Psoas muscle (tissue), 8 donors: ENCODE measurements at places on chromosomes 16 and 17.
A peak's percentile ranks its signal among the peaks of the same experiment; 100 is the strongest.

- no peak overlapping the region for H3K4me3 ChIP-seq
- no peak overlapping the region for H3K27ac ChIP-seq
- no peaks in the 10 kb centered on the region for H3K27me3 ChIP-seq
- no peaks in the 10 kb centered on the region for H3K36me3 ChIP-seq
- no peaks in the 10 kb centered on the region for H3K4me1 ChIP-seq
- no peak for DNase-seq
These were observed 76.9 kb downstream of the AMFR start for GRCh38 chr16:56348168-56349085.

GRCh38 chr16:89041571-89042481 is 51.8 kb upstream of the ACSF3 start:
- no peaks in the 10 kb centered on the region for H3K27me3 ChIP-seq
- no peaks in the 10 kb centered on the region for H3K4me1 ChIP-seq
- no peak overlapping the region for H3K4me3 ChIP-seq

DNA sequence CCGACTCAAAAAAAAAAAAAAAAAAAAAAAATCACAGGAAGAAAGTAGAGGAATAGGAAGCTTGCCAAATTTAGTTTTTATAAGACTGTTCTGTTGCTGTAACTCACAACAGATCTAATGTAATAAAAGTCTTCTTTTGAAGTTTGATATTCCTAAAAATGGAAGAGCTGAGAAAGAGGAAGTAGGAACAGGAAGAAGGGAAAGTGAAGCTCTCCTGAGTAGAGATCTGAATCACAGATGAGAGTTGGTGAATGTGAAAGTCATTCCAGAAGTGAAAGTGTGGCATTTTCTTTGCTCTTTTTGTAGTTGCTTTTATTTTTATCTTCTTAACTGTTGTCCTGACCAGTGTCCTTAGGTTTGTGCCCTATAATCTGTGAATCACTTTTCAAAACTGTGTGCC is 2.1 kb downstream of the NMT1 start:
- DNase-seq, result no peak
- peaks cover 16% of the 10 kb centered on the region for H3K36me3 ChIP-seq
- peak overlapping the region; percentile 88 for H3K27ac ChIP-seq

- no peaks in the 10 kb centered on the region for H3K36me3 ChIP-seq
- DNase-seq, result peak; percentile 87
- H3K4me1 ChIP-seq, result peaks cover 11% of the 10 kb centered on the region
- no peak overlapping the region for H3K4me3 ChIP-seq
- H3K27me3 ChIP-seq, result no peaks in the 10 kb centered on the region
These were observed 12.1 kb downstream of the CYB561 start for GRCh38 chr17:63433746-63434591.

GRCh38 chr16:88007321-88007731 is 56.1 kb downstream of the BANP start:
- H3K4me1 ChIP-seq, result no peaks in the 10 kb centered on the region
- no peaks in the 10 kb centered on the region for H3K27me3 ChIP-seq
- no peak for DNase-seq
- no peak overlapping the region for H3K4me3 ChIP-seq

- H3K4me1 ChIP-seq, result no peaks in the 10 kb centered on the region
- no peaks in the 10 kb centered on the region for H3K27me3 ChIP-seq
- H3K27ac ChIP-seq, result no peak overlapping the region
These were observed 3.0 kb downstream of the SLC35G3 start for GRCh38 chr17:35191001-35191695.

GRCh38 chr17:81549031-81549557 is 3.1 kb downstream of the FAAP100 start:
- no peak overlapping the region for H3K4me3 ChIP-seq
- peaks cover 65% of the 10 kb centered on the region for H3K36me3 ChIP-seq
- H3K4me1 ChIP-seq, result peaks cover 19% of the 10 kb centered on the region
- DNase-seq, result no peak
- no peaks in the 10 kb centered on the region for H3K27me3 ChIP-seq
